ENCODE measurements at places on chromosomes 13 and 19. TPM values are rescaled to one million over a fixed set of nuclear protein-coding genes. Genes with fewer than 3 reads are reported as not detected.

PEAK3 gene
- total RNA-seq, result not detected

POU2F2 gene
- 3.2 TPM for total RNA-seq

ZSCAN18 gene
- 15.8 TPM for total RNA-seq

ZNF420 gene
- 4.2 TPM for total RNA-seq

DNA sequence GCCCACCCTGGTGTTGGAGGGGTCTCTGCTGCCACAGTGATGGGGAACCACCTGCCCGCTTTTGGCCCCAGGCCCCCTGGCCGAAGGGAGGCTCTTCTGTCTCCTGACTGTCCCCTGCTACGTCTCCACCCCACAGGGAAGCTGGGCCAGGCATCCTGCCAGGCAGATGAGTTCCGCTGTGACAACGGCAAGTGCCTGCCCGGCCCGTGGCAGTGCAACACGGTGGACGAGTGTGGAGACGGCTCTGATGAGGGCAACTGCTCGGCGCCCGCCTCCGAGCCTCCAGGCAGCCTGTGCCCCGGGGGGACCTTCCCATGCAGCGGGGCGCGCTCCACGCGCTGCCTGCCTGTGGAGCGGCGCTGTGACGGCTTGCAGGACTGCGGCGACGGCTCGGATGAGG lies 11.0 kb downstream of the LRP3 start:
- no peak for DNase-seq
- no peak overlapping the region for H3K27ac ChIP-seq
- no peak overlapping the region for H3K4me3 ChIP-seq
- H3K36me3 ChIP-seq, result no peaks in the 10 kb centered on the region

- no peaks in the 10 kb centered on the region for H3K27me3 ChIP-seq
- H3K4me3 ChIP-seq, result no peak overlapping the region
- no peaks in the 10 kb centered on the region for H3K36me3 ChIP-seq
- no peak overlapping the region for H3K27ac ChIP-seq
- DNase-seq, result peak; percentile 17
- H3K4me1 ChIP-seq, result no peaks in the 10 kb centered on the region
Measured at GRCh38 chr19:18951721-18952281, 10.8 kb upstream of the HOMER3 start.

- H3K4me1 ChIP-seq, result no peaks in the 10 kb centered on the region
- H3K27ac ChIP-seq, result no peak overlapping the region
- H3K27me3 ChIP-seq, result no peaks in the 10 kb centered on the region
- no peak overlapping the region for H3K4me3 ChIP-seq
- no peaks in the 10 kb centered on the region for H3K36me3 ChIP-seq
Measured at GRCh38 chr19:46803555-46803954, 15.2 kb upstream of the SLC1A5 start.

DNA sequence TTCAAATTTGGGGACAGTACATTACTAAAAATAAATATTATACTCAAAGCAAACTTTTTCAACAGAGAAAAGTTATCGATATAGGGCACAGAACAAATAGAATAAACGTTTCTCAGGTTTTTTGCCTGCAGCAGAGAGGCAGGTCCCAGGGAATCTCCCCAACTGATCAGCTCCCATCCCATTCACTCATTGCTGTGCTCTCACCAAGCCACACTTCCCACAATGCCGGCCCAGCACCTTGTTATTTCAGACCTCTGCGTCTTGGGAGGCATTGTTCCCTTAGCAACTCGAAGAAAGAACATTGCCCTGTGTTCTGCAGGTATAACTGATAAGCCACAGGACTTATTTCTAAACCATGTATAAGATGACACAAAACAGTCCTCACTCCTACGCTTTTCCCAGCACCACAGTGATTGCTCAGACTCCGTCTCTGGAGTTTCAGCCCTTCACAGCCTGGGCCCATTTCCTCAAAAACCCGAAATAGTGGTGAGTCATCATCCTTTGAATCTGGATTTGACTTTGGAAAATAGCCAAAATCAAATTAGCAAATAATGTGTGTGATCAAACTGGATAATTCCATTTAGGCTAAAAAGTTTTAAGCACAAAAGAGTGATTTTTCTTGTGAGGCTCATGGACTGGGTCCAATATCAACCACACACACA lies 100.4 kb downstream of the DCLK1 start:
- no peak overlapping the region for H3K27ac ChIP-seq
- H3K36me3 ChIP-seq, result no peaks in the 10 kb centered on the region
- H3K27me3 ChIP-seq, result no peaks in the 10 kb centered on the region
- no peak overlapping the region for H3K4me3 ChIP-seq

- no peaks in the 10 kb centered on the region for H3K27me3 ChIP-seq
- H3K27ac ChIP-seq, result no peak overlapping the region
- H3K4me3 ChIP-seq, result no peak overlapping the region
- no peaks in the 10 kb centered on the region for H3K36me3 ChIP-seq
- no peak for DNase-seq
- no peaks in the 10 kb centered on the region for H3K4me1 ChIP-seq
Measured at GRCh38 chr13:104389691-104390090, 1323.5 kb upstream of the SLC10A2 start.

GRCh38 chr13:50884265-50884664 lies 25.3 kb upstream of the RNASEH2B start:
- H3K27ac ChIP-seq, result no peak overlapping the region
- no peaks in the 10 kb centered on the region for H3K4me1 ChIP-seq
- DNase-seq, result no peak
- H3K4me3 ChIP-seq, result no peak overlapping the region
- H3K27me3 ChIP-seq, result peaks cover 6% of the 10 kb centered on the region

DNA sequence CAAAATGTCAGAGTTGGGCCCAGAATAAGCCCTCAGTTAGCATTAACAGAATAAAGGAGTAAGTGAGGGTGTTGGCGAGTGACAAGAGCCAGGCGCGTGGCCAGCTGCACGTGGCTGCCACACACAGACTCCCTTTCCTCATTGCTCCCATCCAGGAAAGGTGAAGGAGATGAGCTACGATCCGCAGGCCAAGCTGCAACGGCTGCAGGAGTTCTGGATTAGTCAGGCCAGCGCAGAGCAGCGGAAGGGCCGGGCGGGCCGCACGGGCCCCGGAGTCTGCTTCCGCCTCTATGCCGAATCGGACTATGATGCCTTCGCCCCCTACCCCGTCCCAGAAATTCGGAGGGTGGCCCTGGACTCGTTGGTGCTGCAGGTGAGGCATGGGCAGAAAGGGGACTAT lies 13.2 kb downstream of the DHX34 start:
- H3K4me3 ChIP-seq, result no peak overlapping the region
- H3K27ac ChIP-seq, result no peak overlapping the region
- peaks cover 13% of the 10 kb centered on the region for H3K36me3 ChIP-seq
- no peaks in the 10 kb centered on the region for H3K27me3 ChIP-seq
- H3K4me1 ChIP-seq, result peaks cover 19% of the 10 kb centered on the region
- DNase-seq, result no peak

DNA sequence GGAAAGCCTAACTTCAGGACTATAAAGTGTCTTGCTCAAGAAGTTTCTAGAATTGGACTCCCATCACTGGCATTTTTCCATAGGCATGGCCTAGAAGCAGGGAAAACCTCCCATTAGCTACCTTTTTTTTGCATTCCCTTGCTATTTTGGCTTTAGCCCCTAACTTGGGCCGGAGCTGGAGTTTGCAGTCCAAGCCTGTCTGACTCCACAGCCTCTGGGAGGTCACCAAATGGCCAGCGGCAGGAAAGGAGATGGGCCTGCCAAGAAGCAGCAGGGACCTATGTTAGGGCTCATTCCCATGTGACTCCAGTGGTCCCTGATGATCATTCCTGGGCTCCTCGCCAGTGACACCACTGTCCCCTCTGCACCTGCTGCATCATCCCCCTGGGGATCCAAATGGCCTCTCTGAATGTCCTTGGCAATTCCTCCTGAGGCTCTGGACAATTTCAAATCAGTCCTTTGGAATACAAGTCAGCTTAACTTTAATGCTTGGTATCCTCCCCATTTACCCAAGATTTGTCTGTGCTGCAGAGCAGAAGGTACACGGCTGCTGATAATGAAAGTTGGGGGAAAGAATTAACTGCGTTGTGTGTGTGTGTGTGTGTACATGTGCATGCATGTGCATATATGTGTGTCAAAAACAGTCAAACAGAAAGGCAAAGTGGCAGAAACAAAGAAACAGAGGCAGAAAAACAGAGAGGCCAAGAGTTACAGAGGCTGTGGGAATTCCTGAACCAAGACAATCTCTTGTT lies 69.8 kb upstream of the SERP2 start:
- no peak overlapping the region for H3K27ac ChIP-seq
- DNase-seq, result no peak
- no peaks in the 10 kb centered on the region for H3K27me3 ChIP-seq
- no peak overlapping the region for H3K4me3 ChIP-seq
- no peaks in the 10 kb centered on the region for H3K36me3 ChIP-seq
- peaks cover 30% of the 10 kb centered on the region for H3K4me1 ChIP-seq

DNA sequence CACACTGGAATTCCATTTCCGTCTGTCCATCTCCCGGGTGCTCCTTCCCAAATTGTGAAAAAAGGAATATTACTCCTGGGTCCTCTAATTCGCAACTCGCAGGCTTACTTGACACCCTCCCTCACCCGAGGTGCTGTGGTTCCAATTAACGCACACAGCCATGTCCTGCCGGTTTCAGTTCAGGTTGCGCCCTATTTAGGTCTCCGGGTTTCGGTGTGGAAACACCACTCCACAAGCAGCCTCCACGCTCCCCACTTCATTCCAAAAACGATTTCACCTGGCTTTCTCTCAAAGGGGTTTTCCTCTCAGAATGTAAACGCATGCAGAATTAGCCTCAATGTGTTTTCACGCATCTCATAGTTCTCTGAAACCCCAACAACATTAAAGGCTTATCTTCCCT lies 37.9 kb downstream of the NAXD start:
- no peaks in the 10 kb centered on the region for H3K36me3 ChIP-seq
- no peaks in the 10 kb centered on the region for H3K4me1 ChIP-seq
- no peaks in the 10 kb centered on the region for H3K27me3 ChIP-seq
- no peak for DNase-seq
- no peak overlapping the region for H3K27ac ChIP-seq

DNA sequence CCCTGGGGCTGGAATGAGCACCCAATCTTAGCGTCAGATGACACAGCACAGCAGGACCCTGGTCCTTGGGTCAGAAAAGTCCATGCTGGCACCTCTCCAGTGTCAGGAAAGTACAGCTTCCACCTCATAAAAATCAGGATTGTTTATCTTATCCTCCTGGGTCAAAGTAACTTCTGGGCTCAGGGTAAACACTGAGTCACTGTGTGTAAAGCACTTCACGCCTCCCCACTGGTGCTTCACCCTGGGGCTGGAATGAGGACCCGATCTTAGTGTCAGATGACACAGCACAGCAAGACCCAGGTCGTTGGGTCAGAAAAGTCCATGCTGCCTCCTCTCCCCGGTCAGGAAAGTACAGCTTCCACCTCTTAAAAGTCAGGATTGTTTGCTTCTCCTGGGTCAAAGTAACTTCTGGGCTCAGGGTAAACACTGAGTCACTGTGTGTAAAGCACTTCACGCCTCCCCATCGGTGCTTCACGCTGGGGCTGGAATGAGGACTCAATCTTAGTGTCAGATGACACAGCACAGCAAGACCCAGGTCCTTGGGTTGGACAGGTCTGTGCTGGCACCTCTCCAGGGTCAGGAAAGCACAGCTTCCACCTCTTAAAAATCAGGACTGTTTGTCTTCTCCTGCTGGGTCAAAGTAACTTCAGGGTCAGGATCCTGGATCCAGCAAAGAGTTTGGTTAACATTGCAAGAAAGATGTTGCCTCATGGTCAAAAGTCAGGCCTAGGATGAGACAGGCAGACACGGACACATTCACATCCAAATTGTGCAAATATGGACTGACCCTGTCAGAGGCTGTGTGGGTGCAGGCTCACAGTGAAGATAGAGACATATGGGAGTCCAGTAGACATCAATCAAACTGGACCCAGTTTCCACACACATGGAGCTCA lies 39.2 kb upstream of the CYP2A7 start:
- no peak overlapping the region for H3K4me3 ChIP-seq
- H3K36me3 ChIP-seq, result no peaks in the 10 kb centered on the region
- peaks cover 4% of the 10 kb centered on the region for H3K4me1 ChIP-seq
- H3K27me3 ChIP-seq, result no peaks in the 10 kb centered on the region
- H3K27ac ChIP-seq, result no peak overlapping the region
- DNase-seq, result peak; percentile 22

GRCh38 chr13:45122941-45123340 lies 2.6 kb downstream of the GTF2F2 start:
- H3K4me3 ChIP-seq, result no peak overlapping the region
- H3K4me1 ChIP-seq, result peaks cover 16% of the 10 kb centered on the region
- no peak overlapping the region for H3K27ac ChIP-seq
- DNase-seq, result no peak
- no peaks in the 10 kb centered on the region for H3K36me3 ChIP-seq
- H3K27me3 ChIP-seq, result no peaks in the 10 kb centered on the region

GRCh38 chr19:5189318-5189607 lies 151.3 kb downstream of the PTPRS start:
- DNase-seq, result no peak
- H3K4me1 ChIP-seq, result no peaks in the 10 kb centered on the region
- no peak overlapping the region for H3K4me3 ChIP-seq
- no peak overlapping the region for H3K27ac ChIP-seq
- no peaks in the 10 kb centered on the region for H3K27me3 ChIP-seq

DNA sequence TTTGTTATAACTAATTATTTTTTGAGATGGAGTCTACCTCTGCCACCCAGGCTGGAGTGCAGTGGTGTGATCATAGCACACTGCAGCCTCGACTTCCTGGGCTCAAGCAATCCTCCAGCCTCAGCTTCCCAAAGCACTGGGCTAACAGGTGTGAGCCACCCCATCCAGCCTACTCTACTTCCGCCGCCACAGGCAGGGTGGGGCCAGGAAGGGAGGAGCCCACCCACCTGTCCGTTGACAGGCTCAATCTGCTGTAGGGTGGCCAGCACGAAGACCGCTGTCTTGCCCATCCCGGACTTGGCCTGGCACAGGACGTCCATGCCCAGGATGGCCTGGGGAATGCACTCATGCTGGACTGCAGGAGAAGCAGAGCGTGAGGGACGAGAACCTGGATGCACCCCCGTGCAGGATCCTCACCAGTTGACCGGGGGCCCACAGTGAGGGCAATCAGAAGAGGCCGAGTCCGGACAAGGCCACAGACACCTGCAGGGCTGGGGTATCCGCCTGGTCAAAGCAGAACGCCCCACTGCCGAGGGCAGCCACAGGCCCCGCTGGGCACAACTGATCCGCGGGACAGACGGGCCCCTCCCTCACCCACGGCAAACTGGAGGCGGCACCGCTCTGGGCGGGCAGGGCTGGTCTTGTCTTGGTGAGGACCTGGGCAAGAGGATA lies 6.7 kb downstream of the DDX39A start:
- no peaks in the 10 kb centered on the region for H3K27me3 ChIP-seq
- no peak for DNase-seq
- no peak overlapping the region for H3K27ac ChIP-seq
